ENCODE measurements at places on chromosomes 1 and 21. TPM values are rescaled to one million over a fixed set of nuclear protein-coding genes. Genes with fewer than 3 reads are reported as not detected.

GRCh38 chr1:113442131-113442530 is 51.8 kb downstream of the MAGI3 start:
- DNase-seq: no peak

DNA sequence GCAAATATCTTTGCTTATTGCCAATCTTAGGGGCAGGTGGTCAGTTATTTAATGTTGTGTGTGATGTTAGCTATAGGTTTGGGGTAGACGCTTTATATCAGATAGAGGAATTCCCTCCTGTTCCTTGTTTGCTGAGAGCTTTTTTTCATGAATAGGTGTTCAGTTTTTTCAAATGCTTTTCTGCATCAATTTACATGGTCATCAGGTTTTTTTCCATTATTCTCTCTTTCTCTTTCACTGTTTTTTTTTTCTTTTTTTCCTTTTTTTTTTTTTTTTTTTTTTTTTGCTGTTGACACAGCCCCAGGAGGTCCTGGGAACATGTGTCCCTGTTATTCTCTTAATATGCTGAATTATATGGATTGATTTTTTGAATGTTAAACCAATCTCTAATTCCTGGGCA is 3.0 kb upstream of the SLC25A33 start:
- DNase-seq: no peak

DNA sequence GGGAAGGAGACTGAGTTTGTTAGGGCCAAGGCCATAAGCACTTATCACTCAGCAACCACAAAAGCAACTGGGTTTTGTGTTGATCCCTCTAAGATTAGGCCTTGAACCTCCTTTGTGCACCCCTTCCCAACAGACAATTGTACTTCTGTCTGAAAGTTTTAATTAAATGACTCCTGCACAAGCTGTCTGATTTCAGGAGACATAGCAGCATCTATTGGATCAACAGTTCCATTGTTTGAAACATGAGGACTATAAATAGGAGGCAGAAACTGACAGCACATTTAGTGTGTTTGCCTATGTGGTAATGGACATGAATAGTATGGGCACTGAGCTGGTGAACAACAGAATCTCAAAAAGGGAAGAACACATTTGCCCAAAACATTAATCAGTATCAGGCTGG is 167.3 kb upstream of the KCNJ6 start:
- no peak for DNase-seq

DNA sequence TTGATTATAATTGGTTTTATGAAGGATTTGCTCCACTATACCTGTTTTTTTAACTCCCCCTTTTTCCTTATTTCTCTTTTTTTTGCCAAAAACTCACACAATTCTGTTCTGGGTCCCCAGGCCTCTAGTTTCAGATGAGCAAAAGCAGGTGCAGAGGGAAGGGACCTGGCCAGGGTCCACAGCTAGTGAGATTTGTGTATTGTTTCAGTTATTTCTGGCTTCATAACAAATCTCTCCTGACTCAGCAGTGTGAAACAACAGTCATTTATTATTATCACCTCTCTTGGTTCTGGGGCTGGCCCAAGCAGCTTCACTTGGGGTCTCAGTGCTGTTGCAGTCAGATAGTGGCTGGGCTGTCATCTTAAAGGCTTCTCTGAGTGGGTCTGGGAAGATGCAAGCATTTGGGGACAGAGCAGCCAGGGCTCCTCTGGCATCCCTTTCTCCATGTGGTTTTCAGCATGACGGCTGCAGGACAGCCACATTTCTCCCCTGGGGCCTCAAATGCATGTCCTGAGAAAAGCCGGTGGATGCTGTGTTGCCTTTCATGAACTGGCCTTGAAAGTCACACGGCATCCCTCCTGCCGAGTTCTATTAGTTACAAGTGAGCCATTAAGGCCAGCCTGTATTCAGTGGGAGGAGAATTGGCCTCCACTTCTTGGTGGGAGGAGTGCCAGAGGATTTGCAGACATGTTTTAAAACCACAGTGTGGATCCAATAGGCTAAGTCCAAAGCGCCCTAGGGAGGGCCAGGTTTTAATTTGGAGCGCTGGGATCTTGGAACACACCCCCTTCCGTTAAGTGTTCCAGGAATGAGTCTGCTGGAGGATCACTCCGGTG is 137.1 kb downstream of the CAMTA1 start:
- no peak for DNase-seq

GRCh38 chr1:155184835-155185782 is 11.5 kb downstream of the TRIM46 start:
- DNase-seq: no peak

DNA sequence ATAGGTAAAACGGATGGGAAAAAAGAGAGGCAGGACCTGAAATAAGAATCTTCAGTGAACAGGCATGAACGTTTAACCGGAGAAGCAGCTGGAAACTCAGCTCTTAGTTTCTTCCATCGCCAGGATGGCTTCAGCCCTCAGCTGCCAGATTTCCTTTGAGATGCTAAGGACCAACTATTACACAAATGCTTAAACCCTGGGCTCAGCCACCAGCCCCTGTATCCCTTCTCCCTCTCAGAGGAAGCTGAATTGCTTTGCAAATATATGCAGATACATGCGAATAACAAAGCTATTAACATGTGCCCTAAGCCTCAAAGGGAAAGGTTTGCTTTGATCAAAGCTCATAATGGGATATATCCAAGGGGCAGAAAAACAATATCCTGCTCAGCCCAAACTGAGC is 515.1 kb downstream of the OMA1 start:
- DNase-seq: no peak

- DNase-seq: no peak
Observed at GRCh38 chr1:151846686-151847237, 6.8 kb downstream of the THEM5 start.

DNA sequence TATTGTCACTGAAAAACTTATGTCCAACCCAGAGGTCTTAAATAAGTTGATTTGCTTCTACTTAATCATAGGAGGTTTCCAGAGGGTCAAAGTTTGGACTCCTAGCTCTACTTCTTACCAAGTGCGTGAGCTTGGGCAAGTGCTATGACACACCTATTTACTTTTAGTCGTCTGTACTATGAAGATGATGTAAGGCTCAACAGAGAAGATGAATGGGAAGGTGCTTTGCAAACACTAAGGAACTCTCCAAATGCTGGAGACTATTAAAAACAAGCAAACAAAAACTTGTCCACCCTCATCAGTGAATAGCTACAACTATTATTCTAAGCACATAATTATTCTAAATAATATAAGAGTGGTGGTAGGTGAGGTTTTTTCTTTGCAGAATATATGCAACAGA is 232.3 kb upstream of the USP24 start:
- no peak for DNase-seq

DNA sequence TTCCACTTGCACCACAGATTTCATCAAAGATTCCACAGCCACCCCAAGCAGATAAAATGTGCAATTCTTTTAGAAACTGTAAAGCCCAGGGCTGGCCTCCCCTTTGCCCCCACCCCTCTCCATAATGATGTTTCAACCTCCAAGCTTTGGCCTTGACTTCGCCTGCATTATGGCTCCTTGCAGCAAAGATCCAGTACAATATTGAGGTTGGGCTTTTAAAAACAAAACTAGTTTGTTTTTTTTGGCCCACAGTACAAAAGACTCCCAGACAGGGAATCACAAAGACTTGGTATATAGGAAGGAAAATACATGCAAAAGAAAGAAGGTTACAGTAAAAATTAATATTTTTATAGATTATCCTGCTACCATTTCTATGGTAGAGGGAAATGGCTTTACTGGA is 356.5 kb upstream of the PTBP2 start:
- DNase-seq: no peak

GRCh38 chr1:205137901-205138300 is 16.1 kb upstream of the RBBP5 start:
- DNase-seq: no peak

DNA sequence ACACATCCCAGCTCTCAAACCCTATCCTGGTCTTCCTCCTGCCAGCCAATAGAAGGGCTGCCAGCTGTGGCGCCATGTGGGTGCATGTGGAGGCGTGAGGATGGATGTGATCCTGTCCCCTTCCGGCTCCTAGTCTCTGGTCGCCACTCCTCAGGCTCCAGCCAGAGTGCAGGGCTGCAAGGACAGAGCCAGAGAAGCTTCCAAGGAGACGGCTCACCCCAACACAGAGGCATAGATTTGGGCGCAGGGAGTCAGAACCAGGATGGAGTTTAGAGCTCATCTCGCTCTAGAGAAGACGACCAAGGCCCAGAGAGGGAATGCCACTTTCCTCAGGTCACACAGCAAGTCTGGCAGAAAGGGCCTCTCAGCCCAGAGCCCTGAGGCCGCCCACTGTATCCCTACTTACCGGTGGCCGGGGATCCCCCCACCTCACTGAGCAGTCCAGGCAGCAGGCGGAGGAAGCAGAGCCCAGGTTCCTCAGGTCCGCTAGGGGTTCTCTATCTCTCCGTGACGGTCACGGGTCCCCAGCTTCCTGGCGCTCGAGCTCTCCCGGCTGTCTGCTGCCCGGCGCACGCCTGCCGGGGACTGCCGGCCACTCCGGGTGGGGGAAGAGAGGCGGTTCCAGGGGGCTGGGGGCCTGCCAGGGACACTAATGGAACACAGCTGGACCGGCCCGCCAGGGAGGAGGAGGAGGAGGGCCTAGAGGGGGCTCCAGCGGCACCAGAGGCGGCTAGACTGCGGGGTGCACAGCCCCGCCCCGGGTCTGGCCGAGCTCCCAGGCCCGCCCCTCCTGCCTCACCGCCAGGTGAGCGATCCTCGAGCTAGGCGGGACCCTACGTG is at the start of gene COL16A1:
Gene COL16A1, minus strand, starts transcription at position 587 of the 840 bp plus-strand sequence. CDS start 1,824 bp downstream, outside the sequence.
- peak; percentile 37 for DNase-seq

DNA sequence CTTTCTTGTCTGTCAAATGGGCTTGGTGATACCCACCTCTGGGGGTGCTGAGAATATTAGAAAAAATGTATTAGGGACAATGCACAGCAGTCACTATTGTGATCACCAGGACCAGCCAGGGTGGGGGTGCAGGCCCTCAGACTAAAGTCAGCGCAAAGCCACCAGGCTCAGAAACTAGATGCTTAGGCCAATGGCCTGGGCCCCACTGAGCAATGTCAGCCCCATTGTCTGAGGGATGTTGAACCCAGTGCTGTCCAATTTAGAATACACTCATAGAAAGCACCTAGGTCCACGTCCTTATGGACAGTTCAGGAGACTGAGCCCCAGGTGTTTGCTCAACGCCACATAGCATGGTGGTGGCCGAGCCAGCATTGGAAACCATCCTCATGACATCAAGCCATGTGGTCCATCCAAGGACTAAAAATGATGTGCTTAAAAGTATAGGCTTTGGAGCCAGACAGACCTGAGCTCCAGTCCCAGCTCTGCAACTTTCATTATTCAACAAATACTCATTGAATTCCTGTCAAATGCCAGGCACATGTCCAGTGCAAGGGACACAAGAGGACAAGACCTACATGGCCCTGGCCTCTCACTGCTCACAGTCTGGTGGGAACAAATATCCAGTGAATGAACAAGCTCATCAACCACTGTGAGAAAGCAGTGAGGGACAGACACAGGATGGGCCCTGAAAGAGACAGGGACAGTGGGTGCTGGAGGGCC is 273.8 kb downstream of the MATN1 start:
- DNase-seq: peak; percentile 16

DNA sequence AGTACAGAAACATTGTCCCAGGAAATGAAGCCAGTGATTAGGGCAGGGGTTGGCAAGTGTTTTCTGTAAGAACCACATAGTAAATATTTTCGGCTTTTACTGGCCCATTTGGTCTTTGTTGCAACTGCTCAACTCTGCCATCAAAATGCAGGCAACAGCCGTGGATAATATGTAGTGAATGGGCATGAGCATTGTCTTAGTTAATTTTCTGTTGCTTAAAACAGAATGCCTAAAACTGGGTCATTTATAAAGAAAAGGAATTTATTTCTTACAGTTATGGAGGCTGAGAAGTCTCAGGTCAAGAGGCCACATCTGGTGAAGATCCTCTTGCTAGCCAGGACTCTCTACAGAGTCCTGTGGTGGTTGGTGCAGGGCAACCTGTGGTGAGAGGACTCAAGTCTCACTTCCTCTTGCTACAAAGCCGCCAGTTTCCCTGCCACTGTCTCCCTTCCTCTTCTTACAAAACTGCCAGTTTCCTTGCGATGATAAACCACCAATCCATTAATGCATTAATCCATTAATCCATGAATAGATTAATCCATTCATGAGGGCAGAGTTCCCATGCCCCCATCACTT is 166.4 kb downstream of the PSMG1 start:
- no peak for DNase-seq

- no peak for DNase-seq
Observed at GRCh38 chr1:58883888-58884482, 100.1 kb upstream of the JUN start.

GRCh38 chr1:230272557-230272956 is 153.6 kb downstream of the PGBD5 start:
- DNase-seq: no peak

DNA sequence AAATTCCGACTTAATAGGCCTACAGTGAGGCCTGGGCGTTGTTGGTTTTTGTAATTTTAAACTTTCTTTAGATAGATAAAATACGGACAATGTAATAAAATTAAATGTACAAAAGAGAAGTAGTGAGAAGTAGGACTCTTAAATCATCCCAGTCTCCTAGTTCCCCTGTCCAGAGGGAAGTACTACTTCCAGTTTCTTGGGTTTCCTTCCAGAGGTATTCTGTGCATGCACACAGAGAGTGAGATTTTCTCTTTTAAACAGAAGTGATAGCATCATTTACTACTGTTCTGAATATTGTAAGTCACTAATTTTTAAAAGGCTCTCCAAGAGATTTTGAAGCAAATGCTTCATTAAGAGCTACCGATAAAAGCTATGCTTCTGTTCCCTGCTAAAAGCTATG is 7.2 kb upstream of the FNBP1L start:
- no peak for DNase-seq

- no peak for DNase-seq
Observed at GRCh38 chr1:234944439-234945344, 183.9 kb downstream of the TOMM20 start.

DNA sequence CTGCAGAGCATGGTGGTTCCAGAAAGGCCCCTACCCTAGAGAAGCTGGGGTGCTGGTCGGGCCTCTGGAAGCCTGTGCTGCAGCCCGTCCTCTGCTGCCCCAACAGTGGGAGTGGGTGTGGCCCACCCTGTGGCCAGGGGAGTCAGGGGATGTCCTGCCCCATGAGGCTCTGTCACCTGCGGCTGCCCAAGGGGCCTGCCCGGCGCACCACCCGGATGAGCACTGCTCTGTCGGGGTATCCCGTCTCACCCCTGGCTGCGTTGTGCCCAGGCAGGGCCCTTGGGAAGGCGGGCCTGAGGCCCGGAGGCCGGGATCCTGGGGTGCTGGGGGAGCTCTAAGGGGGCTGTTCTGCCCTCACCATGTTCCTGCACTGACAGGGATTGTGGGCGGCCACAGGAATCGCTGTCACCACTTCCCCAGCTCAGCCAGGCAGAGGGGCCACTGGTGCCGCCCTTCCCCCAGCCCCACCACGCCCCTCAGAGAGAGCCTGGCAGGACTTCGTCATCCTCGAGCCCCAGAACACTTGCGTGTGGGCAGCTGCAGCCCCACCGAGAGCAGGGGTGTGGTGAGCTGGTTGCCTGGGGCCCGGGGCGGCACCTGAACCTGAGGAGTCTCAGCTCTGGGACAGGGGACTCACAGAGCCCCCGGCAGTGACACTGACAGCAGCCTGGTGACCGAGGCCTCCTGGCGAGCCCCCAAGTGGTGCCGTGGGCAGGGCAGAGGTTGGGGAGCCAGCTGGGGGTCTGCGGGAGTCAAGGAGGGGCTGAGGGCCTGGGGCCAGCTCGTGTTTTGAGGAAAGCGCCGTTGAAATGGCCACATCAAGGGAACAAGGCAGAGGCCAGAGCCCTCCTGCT is 20.2 kb downstream of the PANK4 start:
- no peak for DNase-seq

NBPF6 gene
- total RNA-seq: not detected

TEX38 gene
- total RNA-seq: not detected

CD1D gene
- 1.1 TPM for total RNA-seq

LMX1A gene
- 0.17 TPM for total RNA-seq

PAQR6 gene
- total RNA-seq: 0.23 TPM

CFAP107 gene
- not detected for total RNA-seq

KIF14 gene
- 0.17 TPM for total RNA-seq

TSPAN1 gene
- total RNA-seq: 2.4 TPM

KANK4 gene
- total RNA-seq: 1.2 TPM

Measured in liver (tissue), 10 donors.